ENCODE measurements at places on chromosomes 13 and 19. TPM values are rescaled to one million over a fixed set of nuclear protein-coding genes. Genes with fewer than 3 reads are reported as not detected.

GRCh38 chr13:45604892-45605291 lies 10.6 kb downstream of the ERICH6B start:
- no peak for DNase-seq
- no peak overlapping the region for H3K27ac ChIP-seq
- H3K36me3 ChIP-seq: no peaks in the 10 kb centered on the region
- H3K27me3 ChIP-seq: peaks cover 3% of the 10 kb centered on the region
- H3K4me1 ChIP-seq: no peaks in the 10 kb centered on the region

- H3K27ac ChIP-seq: peak overlapping the region; percentile 57
- H3K4me3 ChIP-seq: no peak overlapping the region
- no peaks in the 10 kb centered on the region for H3K27me3 ChIP-seq
- H3K36me3 ChIP-seq: no peaks in the 10 kb centered on the region
- peak; percentile 34 for DNase-seq
These were observed 5.0 kb upstream of the C19orf33 start for GRCh38 chr19:38298821-38299680.

- DNase-seq: no peak
- no peak overlapping the region for H3K27ac ChIP-seq
- no peaks in the 10 kb centered on the region for H3K27me3 ChIP-seq
- H3K4me1 ChIP-seq: peaks cover 3% of the 10 kb centered on the region
These were observed 68.4 kb downstream of the ALOX5AP start for GRCh38 chr13:30803749-30804148.

DNA sequence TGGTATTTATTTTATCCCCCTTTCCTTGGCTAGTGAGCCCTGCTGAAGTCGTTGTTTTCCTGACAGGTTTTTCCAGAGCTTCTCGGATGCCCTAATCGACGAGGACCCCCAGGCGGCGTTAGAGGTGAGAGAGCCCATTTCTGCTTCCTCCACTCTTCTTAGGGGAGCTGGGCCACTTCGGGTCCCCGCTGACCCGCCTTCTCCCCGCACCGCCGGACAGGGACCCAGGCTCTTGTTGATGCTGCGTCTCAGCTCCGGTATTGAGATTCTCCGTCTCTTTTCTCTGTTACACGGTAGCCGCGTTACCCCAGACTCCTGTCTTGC lies 306 bp downstream of the SUGT1 start:
- H3K4me3 ChIP-seq: peak overlapping the region; percentile 95
- no peaks in the 10 kb centered on the region for H3K27me3 ChIP-seq
- H3K4me1 ChIP-seq: peaks cover 3% of the 10 kb centered on the region
- DNase-seq: no peak

- no peak overlapping the region for H3K4me3 ChIP-seq
- H3K4me1 ChIP-seq: no peaks in the 10 kb centered on the region
- H3K27me3 ChIP-seq: no peaks in the 10 kb centered on the region
- H3K27ac ChIP-seq: no peak overlapping the region
These were observed 18.4 kb upstream of the MYCBP2 start for GRCh38 chr13:77345150-77345780.

- H3K4me3 ChIP-seq: no peak overlapping the region
- no peaks in the 10 kb centered on the region for H3K4me1 ChIP-seq
- H3K27me3 ChIP-seq: no peaks in the 10 kb centered on the region
- DNase-seq: no peak
- H3K27ac ChIP-seq: no peak overlapping the region
- H3K36me3 ChIP-seq: no peaks in the 10 kb centered on the region
These were observed 591.9 kb downstream of the DACH1 start for GRCh38 chr13:71274923-71275608.

- peak; percentile 96 for DNase-seq
- peaks cover 9% of the 10 kb centered on the region for H3K4me1 ChIP-seq
- H3K4me3 ChIP-seq: no peak overlapping the region
- no peaks in the 10 kb centered on the region for H3K27me3 ChIP-seq
These were observed 342.4 kb downstream of the KCNRG start for GRCh38 chr13:50357586-50358118.

GRCh38 chr19:15636026-15636425 lies 4.7 kb upstream of the CYP4F3 start:
- H3K36me3 ChIP-seq: no peaks in the 10 kb centered on the region
- no peak overlapping the region for H3K27ac ChIP-seq
- no peak for DNase-seq
- H3K27me3 ChIP-seq: no peaks in the 10 kb centered on the region
- H3K4me1 ChIP-seq: no peaks in the 10 kb centered on the region

GRCh38 chr13:78402708-78403400 lies 200.5 kb downstream of the POU4F1 start:
- H3K27ac ChIP-seq: no peak overlapping the region
- no peak overlapping the region for H3K4me3 ChIP-seq
- DNase-seq: no peak
- no peaks in the 10 kb centered on the region for H3K27me3 ChIP-seq

GRCh38 chr13:110228936-110229904 lies 77.7 kb downstream of the COL4A1 start:
- no peak overlapping the region for H3K4me3 ChIP-seq
- H3K36me3 ChIP-seq: no peaks in the 10 kb centered on the region
- peak overlapping the region; percentile 59 for H3K27ac ChIP-seq
- H3K27me3 ChIP-seq: no peaks in the 10 kb centered on the region
- H3K4me1 ChIP-seq: peaks cover 23% of the 10 kb centered on the region

- H3K4me3 ChIP-seq: no peak within 1 kb of the TSS
- no peak within 1 kb of the TSS for H3K27ac ChIP-seq
- no peaks in the 10 kb centered on the region for H3K36me3 ChIP-seq
- H3K4me1 ChIP-seq: peaks cover 3% of the 10 kb centered on the region
- DNase-seq: peak; percentile 40
These were observed at the start of gene FUT1 for GRCh38 chr19:48752496-48753365. TSS of gene FUT1 (minus strand) at chr19:48752641. CDS start at chr19:48751281, 1,360 bp downstream.

DNA sequence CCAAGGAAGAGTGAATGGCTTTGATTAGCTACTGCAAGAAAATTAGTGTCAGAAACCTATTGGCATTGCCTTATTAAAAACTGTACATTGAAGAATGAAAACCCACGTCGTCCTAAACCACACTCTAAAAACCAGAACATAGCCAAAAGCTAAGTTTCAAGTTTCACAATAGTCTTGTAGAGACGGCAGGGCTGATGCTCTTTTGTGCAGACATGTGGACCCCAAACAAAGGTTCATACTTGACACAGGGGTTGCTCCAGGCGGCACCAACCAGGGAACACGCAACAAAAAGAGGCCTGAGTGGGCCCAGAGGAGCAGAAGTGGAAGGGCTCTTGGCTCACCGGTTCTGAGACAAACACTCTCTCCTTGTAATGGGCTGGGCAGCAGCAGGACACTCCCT lies 28.6 kb upstream of the MIR17HG start:
- H3K4me1 ChIP-seq: no peaks in the 10 kb centered on the region
- DNase-seq: no peak
- no peaks in the 10 kb centered on the region for H3K27me3 ChIP-seq
- no peak overlapping the region for H3K4me3 ChIP-seq

GRCh38 chr13:51549050-51549449 lies 35.2 kb upstream of the WDFY2 start:
- H3K4me1 ChIP-seq: no peaks in the 10 kb centered on the region
- no peaks in the 10 kb centered on the region for H3K36me3 ChIP-seq
- no peak overlapping the region for H3K4me3 ChIP-seq
- no peak for DNase-seq
- no peaks in the 10 kb centered on the region for H3K27me3 ChIP-seq

DNA sequence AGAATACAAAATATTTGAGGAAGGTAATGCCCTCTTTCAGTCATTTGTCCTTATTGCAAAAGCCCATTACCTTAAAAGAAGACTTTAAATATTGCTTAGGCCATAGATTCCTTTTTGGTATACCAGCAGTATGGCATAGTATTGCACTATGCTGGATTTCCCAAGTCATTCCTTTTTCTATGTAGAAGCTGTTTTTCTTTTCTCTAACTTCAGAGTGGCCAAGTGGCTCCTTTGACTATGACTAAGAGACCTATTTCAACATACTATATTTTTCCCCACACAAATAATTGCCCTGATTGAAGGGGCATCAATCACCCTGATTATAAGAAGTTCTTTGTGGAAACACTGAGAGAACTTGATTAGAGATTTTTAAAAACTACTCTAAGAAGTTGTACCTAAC lies 68.6 kb downstream of the UFM1 start:
- H3K27ac ChIP-seq: no peak overlapping the region
- no peak overlapping the region for H3K4me3 ChIP-seq
- H3K27me3 ChIP-seq: no peaks in the 10 kb centered on the region
- no peaks in the 10 kb centered on the region for H3K4me1 ChIP-seq
- H3K36me3 ChIP-seq: no peaks in the 10 kb centered on the region

DNA sequence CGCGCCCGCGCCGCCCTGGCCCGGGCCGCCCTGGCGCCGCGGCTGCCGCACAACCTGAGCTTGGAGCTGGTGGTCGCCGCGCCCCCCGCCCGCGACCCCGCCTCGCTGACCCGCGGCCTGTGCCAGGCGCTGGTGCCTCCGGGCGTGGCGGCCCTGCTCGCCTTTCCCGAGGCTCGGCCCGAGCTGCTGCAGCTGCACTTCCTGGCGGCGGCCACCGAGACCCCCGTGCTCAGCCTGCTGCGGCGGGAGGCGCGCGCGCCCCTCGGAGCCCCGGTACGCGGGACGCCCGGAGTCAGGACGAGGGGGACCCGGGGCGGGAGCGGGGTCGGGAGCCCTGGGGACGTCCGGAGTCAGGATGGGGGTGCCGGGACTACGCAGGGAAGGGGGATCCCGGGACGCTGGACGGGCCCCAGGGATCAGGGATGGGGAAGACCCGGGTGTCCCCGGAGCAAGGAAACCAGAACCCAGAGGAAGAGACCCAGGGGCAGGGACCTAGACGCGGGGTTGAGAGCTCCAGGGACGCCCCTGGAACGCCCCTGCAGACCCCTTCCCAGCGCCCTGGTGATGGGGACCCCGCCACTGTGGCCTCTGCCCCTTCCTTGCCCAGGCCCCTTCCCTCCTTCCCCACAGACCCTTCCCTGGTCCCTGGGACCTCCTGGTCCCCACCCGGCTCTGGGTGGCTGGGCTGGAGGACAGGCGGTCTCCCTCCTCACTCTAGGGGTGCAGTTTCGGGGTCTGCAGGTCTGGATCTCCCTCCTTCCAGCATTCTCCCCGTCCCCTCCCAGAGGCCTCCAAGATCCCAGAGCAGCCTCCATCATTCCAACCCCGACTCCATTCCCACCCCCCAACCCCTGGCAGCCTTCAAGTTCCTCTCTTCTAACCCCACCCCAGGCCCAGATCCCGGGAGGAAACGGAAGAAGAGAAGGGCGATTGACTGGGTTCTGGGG lies 645 bp downstream of the GRIN3B start:
- no peaks in the 10 kb centered on the region for H3K4me1 ChIP-seq
- H3K36me3 ChIP-seq: no peaks in the 10 kb centered on the region

GRCh38 chr13:42883771-42884467 lies 102.5 kb downstream of the FAM216B start:
- H3K4me1 ChIP-seq: peaks cover 6% of the 10 kb centered on the region
- no peak overlapping the region for H3K27ac ChIP-seq
- H3K36me3 ChIP-seq: no peaks in the 10 kb centered on the region
- H3K27me3 ChIP-seq: no peaks in the 10 kb centered on the region
- peak; percentile 61 for DNase-seq
- H3K4me3 ChIP-seq: no peak overlapping the region

DNA sequence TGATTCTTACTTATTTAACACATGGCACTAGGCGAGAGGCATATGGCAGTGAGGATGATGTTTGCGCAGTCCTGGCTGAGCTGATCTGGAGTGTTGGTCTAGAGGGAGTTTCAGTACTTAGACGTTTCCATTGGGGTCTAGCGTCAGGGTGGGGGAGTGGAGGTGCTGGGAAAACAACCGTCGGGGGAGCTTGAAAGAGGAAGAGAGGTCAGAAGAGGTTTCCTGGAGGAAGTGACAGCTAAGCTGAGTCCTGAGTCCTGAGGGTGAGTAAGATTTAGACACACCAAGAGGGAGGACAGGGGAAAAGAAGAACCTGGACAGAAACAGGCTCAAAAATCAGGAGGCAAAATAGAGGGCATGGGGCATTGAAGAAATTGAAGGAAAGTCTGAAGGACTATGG lies 81.4 kb downstream of the ALOX5AP start:
- DNase-seq: no peak
- no peak overlapping the region for H3K27ac ChIP-seq
- no peaks in the 10 kb centered on the region for H3K27me3 ChIP-seq
- H3K36me3 ChIP-seq: no peaks in the 10 kb centered on the region

DNA sequence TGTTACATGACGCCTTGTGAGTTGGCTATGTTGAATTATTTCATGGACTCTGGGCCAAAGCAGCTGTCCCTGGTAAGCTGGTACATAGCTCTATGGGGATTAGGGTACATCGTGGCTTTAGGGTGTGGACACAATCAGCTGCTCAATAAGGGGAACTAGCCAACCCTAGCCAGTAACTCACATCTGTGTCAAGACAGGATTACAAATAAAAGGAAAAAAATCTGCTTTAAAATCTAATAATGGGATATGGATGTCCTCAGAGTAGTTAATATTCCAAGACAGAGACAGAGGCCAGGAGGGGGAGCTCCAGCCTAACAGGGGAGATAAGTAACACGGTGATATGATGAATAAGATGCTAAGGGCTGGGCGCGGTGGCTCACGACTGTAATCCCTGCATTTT lies 21.1 kb upstream of the ZNF766 start:
- DNase-seq: peak; percentile 47
- H3K36me3 ChIP-seq: no peaks in the 10 kb centered on the region
- no peaks in the 10 kb centered on the region for H3K4me1 ChIP-seq
- no peak overlapping the region for H3K4me3 ChIP-seq
- H3K27me3 ChIP-seq: no peaks in the 10 kb centered on the region

DNA sequence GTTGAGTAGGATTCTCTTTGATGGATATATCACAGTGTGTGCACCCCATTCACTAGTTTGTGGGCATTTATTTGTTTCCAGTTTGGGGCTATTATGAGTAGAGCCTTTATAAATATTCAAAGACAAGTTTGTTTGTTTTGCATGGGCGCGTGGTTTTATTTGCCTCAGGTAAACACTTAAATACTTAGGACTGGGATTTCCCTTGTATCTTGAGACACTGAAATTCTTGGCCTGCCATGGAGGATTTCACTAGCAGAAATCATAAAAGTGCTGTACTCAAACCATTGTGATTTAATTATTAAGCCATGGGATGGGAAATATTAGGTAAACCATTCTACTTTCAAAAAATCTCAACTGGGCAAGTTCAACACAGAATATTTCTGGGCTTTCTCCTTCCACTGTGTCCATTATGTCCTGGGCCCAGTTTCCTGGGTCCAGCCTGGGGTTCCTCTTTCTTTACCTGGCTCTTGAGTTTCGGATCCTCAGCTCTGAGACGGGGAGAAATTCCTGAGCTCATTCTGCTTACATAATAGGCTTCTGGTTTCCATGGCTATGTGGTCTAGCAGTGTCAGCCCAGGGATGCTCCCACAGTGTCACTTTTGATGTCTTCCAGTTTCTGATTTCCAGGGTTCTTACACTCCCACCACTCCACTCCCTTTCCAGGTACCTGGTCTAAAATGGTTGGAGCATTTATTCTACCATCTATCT lies 14.4 kb downstream of the MYO16 start:
- H3K4me1 ChIP-seq: no peaks in the 10 kb centered on the region
- H3K27ac ChIP-seq: no peak overlapping the region
- no peak overlapping the region for H3K4me3 ChIP-seq
- H3K36me3 ChIP-seq: no peaks in the 10 kb centered on the region

IFI30 gene
- 8.8 TPM for total RNA-seq

RNF113B gene
- not detected for total RNA-seq

ERVV-1 gene
- not detected for total RNA-seq

ZNF181 gene
- 33.6 TPM for total RNA-seq

FPR3 gene
- total RNA-seq: under 0.01 TPM

CEACAM7 gene
- total RNA-seq: not detected

CEACAM20 gene
- total RNA-seq: not detected

All from fibroblast of lung (primary cell).